ENCODE measurements at places on chromosomes 11 and 22.

- DNase-seq, result no peak
These were observed 119.9 kb upstream of the RASSF10 start for GRCh38 chr11:12889243-12889642.

- no peak for DNase-seq
These were observed 46.6 kb downstream of the ST14 start for GRCh38 chr11:130206141-130206540.

GRCh38 chr22:31244943-31245451 lies 32.9 kb downstream of the LIMK2 start:
- DNase-seq, result no peak

DNA sequence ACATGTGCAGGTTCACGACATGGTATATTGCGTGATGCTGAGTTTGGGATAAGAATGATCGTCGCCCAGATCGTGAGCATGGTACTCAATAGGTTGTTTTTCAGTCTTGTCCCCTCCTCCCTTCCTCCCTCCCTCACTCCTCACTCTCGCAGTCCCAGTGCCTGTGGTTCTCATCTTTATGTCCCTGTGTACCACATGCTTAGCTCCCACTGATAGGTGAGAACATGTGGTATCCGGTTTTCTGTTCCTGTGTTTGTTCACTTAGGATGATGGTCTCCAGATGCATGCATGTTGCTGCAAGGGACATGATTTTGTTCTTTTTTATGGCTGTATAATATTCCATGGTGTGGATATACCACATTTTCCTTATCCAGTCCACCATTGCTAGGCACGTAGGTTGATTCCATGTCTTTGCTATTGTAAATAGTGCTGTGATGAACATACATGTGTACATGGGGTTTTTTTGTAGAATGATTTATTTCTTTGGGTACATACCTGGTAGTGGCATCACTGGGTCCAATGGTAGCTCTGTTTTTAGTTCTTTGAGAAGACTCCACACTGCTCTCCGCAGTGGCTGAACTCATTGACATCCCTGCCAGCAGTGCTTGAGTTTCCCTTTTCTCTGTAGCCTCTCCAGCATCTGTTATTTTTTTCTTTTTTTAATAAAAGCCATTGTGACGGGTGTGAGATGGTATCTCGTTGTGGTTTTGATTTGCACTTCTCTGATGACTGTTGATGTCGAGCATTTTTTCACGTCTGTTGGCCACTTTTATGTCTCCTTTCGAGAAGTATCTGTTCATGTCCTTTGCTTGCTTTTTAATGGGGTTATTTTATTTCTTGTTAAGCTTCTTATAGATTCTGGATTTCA lies 16.4 kb downstream of the ZBED4 start:
- DNase-seq, result no peak

GRCh38 chr11:62706850-62707247 lies 375 bp downstream of the BSCL2 start:
- no peak for DNase-seq

DNA sequence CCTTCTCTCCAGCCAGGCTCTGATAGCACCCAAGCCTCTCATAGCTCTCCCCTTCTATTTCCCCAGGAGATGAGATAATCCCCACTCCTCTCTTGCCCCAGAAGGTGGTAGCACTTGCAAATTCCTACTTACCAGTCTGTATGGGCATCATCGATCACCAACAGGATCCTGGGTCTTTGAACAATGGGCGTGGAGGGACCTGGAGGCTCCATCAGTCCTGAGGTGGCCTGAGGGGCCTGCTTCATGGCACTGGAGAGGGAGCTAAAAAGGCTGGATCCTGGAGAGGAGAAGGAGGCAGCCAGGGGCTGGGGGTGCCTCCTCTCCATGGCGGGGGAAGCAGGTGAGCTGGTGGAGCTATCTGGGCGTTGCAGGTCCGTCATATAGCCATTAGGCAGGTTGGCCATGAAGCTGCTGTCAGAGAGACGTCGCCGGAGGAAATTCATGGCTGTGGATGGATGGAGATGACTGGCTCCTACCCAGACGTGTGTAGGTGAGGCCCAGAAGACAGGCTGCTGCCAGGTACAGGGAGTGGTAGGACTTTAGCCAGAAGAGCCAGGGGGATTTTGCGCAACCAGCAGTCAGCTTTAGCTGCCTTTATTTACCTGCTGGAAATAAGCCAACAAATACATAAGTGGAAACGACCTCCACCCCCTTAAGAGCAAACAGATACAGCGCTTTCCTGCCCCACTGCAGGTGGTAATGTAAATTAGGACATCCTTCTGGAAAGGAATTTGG lies 51.8 kb downstream of the SYN3 start:
- DNase-seq, result no peak

- no peak for DNase-seq
These were observed 79.2 kb upstream of the GRIK4 start for GRCh38 chr11:120432056-120433018.

- DNase-seq, result no peak
These were observed 46.2 kb downstream of the FAM83F start for GRCh38 chr22:40040927-40041326.

DNA sequence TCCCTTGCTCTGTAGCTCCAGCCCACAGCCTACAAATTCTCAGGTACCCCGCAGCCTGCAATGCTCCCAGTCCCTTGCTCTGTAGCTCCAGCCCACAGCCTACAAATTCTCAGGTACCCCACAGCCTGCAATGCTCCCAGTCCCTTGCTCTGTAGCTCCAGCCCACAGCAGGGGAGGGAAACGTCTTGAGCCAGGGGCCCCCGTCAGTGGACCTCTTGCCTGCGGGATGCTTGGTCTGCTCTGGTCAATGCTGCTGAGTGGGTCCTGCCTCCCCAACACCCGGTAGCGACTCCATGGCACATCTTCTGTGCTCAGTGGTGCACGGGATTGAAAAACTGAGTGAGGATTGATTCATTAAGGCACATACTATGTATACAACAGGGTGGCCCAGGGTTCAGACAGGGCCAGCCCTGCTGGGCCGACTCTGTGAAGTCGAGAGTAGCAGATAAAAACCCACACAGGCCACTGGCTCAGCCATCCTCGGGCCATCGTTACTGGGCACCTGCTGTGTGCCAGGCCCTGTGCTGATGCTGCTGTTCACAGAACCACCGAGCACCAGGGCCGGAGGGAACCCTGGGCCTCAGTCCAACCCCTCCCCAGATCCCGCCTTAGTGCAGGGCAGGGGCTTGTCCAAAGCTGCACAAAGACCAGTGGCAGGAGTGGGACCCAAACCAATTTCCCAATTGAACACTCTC lies 69.7 kb downstream of the MYO7A start:
- no peak for DNase-seq

Measured in stimulated activated CD8-positive, alpha-beta memory T cell treated with anti-CD3 and anti-CD28 coated beads, Interleukin-15, amount 100 ng/mL, for 1 hour (primary cell).